ENCODE measurements at places on chromosomes 5 and 9.

DNA sequence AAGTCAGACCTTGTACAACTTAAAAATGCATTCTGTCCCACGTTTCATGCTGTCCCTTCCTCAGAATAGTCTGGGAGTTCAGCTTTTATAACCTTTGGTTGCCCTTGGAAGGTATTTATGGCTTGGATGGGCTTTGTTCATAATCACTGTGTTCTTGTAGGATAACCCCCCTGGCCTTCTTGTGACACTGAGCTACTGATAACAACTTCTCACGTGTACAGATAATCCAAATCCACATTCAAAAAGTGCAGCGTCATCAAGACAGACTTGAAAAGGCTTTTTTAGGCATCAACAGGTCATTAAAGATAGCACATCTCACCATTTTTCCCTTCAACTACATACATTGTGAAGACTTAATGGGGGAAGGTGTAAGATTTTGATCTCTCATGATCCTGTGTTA, 42.0 kb downstream of the SLC1A3 start:
- no peak for DNase-seq

DNA sequence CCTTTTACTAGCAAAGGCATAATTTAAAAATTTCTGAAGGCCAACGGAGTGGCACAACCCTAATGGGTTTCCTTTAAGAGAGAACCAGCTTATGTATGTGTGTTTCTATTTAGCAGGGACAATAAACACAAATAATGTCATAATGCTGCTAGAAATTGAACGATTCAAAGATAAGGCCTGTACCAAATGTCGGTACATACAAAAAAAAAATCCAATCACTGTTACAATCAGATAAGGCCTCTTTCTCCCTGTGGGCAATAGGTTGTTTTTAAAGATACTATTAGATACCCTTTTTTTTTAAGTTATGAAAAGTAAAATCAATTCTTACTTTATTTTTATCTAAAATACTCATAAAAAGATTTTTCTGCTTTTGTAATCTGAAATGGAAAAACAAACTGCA, 821.0 kb downstream of the PRELID2 start:
- no peak for DNase-seq

- no peak for DNase-seq
These were observed 33.9 kb downstream of the LMNB1 start for GRCh38 chr5:126810596-126811380.

- DNase-seq, result no peak
These were observed 832.2 kb downstream of the DTWD2 start for GRCh38 chr5:118156181-118156580.

DNA sequence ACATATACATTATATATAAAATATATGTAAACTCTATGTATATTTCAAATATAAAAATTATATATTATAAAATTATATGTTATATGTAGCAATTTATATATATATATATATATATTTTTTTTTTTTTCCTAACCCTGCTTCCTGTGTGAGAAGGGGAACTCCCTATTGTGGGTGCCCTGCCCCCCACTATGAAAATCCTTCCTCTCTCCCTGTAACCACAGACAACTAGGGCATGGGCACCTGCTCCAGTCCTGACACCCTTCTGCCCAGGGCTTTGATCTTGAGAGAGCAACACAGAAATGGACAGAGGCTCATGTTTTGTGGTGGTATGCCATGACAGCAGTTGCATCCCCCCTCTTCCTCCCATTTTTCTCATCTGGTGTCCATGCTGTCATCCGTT, 148.7 kb upstream of the IL12B start:
- DNase-seq, result no peak

- DNase-seq, result no peak
These were observed 256.7 kb upstream of the NREP start for GRCh38 chr5:112013660-112014059.

DNA sequence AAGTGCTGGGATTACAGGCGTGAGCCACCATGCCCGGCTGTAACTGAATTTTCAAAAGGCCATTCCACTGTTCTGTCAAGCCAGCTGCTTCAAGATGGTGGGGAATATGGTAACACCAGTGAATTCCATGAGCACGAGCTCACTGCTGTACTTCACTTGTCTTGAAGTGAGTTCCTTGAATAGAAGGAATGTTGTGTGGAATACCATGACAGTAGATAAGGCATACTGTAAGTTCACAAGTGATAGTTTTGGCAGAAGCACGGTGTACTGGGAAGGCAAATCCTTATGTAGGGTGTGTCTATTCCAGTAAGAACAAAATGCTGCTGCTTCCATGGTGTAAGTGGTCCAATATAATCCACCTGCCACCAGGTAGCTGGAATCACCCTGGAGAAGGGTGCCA, 6.6 kb upstream of the PRXL2C start:
- DNase-seq, result no peak

- DNase-seq, result no peak
These were observed 30.0 kb upstream of the ANKH start for GRCh38 chr5:14901462-14902051.

DNA sequence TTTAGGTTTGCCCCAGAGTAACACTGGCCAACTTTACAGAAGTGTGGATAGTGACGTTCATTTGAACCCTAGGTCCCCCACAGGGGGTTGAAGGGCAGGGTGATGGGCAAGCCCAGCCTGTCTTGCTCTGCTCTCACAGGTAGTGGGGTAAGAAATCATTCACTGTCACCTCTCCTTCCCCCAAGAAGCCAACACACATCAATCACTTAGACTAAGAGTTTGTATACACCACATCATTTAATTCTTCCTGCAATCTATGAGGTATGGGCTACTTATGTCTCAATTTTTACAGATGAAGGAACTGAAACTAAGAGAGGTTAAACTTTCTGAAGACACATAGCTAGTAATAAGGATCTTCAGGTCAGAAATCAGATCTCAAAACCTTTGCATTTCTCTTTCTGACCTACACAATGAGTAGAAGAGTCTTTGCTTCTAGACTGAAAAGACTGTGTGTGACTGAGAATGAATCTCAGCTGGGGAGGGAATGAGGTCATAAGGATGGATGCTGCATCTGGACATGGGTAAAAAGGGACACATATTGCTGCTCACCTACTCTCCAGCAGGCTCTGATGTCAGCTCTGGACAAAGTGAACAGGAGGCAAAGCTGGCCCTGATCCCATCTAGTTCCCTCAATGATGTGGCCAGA, 81.0 kb upstream of the EQTN start:
- peak; percentile 36 for DNase-seq

DNA sequence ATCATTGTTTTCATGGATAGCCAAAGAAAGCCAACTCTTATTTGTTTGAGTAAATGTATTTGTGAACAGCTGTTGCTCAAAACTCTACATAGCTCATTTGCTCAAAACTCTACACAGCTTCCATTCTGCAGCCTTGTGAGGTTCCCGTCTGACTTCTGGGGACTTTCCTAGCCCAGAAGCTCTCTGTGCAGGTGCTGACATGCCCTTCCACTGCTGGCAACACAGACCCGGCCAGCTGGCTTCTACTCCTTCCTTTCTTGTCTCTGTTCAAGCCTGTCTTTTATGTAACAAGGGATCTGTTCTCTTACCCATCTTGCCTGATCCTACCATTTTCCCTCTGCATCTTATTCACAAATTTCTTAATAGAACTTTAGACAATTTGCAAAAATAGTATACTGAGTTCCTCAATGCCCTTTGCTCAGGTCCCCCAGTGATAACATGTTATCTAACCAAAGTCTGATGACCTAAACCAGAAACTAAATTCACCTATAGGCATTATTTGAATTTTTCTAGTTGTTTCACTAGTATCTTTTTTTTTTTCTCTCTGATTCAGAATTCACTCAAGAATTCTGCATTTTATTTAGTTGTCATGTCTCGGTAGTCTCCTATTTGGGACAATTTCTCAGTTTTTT, 556.5 kb upstream of the SEMA6A start:
- DNase-seq, result peak; percentile 26

- DNase-seq, result no peak
These were observed 29.8 kb upstream of the PPARGC1B start for GRCh38 chr5:149700347-149700746.

All from GM13977 (cell line).